Mucosa of descending colon (tissue), 3 donors: ENCODE measurements at places on chromosomes 6 and 20.

GRCh38 chr6:153123801-153124200 is 7.3 kb downstream of the RGS17 start:
- no peak for DNase-seq

DNA sequence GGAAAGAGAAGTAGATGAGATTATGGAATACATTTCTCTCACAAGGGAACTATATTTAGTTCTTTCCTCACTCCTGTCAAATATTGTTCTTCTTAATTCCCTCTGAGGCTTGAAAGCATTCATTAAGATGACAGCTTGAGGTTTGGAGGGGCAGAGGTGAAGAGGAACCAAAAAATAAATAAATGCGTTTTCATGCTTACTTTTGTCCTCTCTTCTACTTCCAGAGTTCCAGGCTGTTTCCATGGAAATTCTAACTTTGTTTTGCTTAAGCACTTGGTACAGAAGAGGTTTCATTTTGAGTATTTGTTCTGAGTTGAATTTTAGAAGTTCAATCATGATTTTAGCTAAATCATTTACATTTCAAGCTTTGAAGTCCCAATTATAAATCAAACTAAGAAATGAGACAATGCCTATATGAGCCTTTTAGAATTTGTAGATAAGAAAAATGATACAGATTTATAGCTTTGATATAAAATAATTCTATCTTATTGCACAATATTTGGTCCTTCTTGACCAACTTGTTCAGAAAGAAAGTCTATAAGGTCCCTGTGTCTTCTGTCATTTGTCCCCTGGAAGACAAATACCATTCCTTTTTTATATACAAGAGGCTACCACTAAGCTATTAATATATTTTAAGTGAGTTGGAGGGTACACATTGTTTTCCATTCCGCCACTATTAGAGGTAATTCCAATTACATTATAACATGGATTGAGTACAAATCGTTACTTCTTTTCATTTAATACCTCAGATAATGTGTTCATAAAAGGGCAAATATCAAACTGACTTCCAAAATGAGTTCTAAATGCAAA is 16.3 kb downstream of the RBM24 start:
- no peak for DNase-seq

GRCh38 chr6:9799582-9799981 is 615.3 kb downstream of the TFAP2A start:
- DNase-seq, result no peak

DNA sequence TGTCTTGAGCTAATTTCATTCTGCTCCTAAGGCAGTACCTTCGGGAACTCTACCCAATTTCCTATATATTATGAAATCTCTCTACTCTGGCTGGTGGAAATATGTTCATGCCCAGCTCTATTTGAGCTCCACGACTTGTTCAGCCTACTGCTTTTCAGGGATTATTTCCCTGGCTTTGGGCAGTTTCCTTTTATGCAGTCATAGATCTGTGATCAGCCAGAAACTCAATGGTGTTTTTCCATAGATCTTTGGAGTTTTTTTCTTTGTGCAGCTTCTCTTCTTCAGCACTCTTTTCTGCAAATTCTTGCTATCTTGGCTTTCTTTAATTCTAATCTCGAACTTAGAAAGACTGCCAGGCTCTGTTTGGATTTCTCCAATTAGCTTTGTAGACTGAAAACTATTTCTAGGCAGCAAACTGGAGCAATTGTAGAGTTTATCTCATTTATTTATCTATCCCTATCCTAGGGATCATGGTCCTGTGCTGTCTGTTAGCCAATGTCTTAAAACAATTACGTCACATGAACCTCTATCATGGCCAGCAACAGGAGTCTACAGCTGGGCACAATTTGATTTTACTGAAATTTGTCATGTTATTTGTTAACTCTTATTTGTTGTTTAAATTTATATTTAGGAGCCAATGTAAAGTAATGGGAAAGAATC is 328.4 kb downstream of the BCKDHB start:
- DNase-seq, result no peak

- no peak for DNase-seq
Measured at GRCh38 chr6:151916075-151916474, 108.6 kb downstream of the ESR1 start.

DNA sequence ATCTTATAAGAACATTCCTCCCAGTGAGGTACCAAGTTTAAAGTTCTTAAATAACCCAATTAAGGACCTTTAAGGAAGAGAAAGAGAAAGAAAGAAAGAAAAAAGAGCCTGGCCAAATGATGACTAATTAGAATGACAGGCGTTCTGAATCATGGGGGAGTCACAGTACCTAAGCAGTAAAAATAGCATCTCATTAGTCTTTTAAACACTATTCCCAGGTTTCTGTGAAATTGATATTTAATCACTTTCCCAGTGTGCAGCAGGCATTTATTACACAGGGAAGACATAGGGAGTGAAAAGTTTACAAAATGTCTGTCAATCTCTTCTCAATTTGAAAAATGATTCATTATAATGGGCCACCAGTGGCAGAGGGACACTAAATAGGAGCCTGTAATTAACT is 251.4 kb upstream of the MANEA start:
- no peak for DNase-seq

GRCh38 chr6:83354747-83355146 is 76.1 kb downstream of the ME1 start:
- no peak for DNase-seq
